Endodermal cell (in vitro differentiated cells): ENCODE measurements at places on chromosomes 1 and 21. TPM values are rescaled to one million over a fixed set of nuclear protein-coding genes. Genes with fewer than 3 reads are reported as not detected.

GRCh38 chr1:201019321-201019977 lies 4.1 kb downstream of the KIF21B start:
- peak; percentile 45 for DNase-seq

DNA sequence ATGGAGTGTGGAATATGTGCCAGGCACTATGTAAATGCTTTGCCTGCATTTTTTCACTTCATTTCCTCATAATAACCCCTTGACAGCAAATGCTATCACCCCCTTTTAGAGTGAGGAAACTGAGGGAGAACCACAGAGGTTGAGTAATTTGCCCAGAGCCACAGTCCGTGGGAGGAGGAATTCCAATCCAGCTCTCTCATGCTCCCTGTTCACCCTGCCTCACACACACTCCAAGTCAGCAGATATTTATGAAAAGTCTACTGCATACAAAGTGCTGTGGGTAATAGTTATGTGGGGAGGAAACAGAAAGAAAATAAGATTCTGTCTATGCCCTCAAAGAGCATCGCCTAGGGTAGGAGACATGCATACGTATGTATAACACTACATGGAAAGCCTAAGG lies 30.9 kb upstream of the RBM15 start:
- DNase-seq = no peak

GRCh38 chr1:229318056-229318455 lies 24.8 kb downstream of the CCSAP start:
- no peak for DNase-seq

DNA sequence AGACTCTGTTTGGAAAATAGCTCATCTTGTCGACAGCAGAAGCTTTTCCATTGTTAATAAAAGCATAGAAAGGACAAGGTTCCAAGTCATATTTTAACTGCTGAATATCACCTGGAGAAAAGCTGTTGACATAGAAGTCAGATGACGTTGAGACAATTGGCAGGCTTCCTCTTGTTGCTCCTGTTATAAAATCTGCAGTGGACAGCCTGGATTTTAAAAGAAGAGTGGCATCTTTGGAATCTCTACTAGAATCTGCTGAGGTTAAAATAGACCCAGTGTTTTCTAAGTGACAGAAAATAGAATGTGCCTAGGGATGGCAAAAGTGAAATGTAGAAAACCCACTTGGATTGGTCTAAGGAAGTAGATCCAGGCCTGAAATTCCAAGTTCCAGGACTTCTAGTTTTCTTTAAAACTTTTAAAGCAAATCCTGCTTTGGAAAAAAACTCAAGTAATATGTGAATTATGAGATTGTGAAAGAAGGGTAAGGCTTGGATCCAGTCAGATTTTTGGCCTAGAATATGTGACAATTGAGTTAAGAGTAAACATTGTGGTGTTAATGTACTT lies 53.6 kb upstream of the NEXN start:
- DNase-seq = no peak

- no peak for DNase-seq
These were observed 130.8 kb downstream of the FAF1 start for GRCh38 chr1:50829014-50829958.

- peak; percentile 83 for DNase-seq
These were observed 18.4 kb downstream of the MTHFR start for GRCh38 chr1:11787251-11787803.

GRCh38 chr1:211332036-211332616 lies 5.5 kb downstream of the TRAF5 start:
- DNase-seq = no peak

DNA sequence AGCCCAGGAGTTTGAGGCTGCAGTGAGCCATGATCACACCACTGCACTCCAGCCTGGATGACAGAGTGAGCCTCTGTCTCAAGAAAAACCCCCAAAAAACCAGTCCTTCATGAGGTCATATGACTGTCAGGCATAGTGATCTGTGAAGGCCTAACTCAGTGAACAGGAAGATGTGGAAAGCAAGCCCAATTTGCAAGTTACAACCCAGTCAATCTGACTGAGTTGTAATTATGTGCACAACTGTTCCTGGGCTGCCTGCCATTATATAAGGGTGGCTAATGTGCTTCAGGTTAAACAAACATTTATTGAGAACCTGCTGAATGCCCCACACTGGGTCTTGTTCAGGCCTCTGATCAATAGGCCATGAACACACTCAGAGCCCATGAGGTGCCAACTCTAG lies 38.2 kb upstream of the KIRREL1 start:
- DNase-seq = no peak

- no peak for DNase-seq
These were observed 64.2 kb downstream of the SLC30A7 start for GRCh38 chr1:100960098-100960497.

DNA sequence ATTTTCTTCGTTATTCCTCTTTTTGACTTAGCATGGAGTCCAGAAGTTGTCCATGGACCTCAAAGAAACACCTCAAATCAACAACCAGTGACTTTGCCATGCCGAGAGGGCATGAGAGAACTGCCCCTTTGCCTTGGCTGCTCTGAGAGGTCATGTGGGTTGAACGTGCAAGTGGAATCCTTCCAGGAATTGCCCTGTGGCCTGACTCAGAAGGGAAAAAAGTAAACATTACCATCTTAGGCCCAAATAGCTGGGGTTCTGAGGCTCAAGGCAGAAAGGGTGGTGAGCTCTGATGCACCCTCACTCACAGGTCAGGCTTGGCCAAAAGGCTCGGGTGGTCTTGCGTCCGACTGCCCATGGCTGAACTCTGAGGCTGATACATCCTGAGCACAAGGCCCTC lies 15.1 kb downstream of the STUM start:
- no peak for DNase-seq

- peak; percentile 39 for DNase-seq
These were observed 108.2 kb downstream of the GALNT2 start for GRCh38 chr1:230175163-230175747.

LYSMD1 gene
- total RNA-seq = 11.0 to 13.0 TPM (median 12.4 TPM) in 3 replicates

MAP1LC3C gene
- 0.31 TPM in 1 of 3 replicates, not detected in the others for total RNA-seq

ADPRS gene
- total RNA-seq = 25.3 to 38.4 TPM (median 25.4 TPM) in 3 replicates

B3GALT5 gene
- 2.1 to 2.5 TPM (median 2.5 TPM) in 3 replicates for total RNA-seq

NUP210L gene
- total RNA-seq = 0.05 and 0.07 TPM in 2 replicates

ADAMTS5 gene
- 1.9 and 2.1 TPM in 2 replicates for total RNA-seq

KLF17 gene
- total RNA-seq = not detected in 3 replicates
